Right kidney (tissue), 9 donors: ENCODE measurements at places on chromosomes 3 and 15.

GRCh38 chr3:37725842-37726241 is 135.8 kb upstream of the CTDSPL start:
- DNase-seq = no peak

- DNase-seq = peak; percentile 45
These were observed 1040.1 kb upstream of the NR2F2 start for GRCh38 chr15:95290176-95290974.

GRCh38 chr3:98587654-98588053 is 5.8 kb downstream of the CPOX start:
- no peak for DNase-seq

DNA sequence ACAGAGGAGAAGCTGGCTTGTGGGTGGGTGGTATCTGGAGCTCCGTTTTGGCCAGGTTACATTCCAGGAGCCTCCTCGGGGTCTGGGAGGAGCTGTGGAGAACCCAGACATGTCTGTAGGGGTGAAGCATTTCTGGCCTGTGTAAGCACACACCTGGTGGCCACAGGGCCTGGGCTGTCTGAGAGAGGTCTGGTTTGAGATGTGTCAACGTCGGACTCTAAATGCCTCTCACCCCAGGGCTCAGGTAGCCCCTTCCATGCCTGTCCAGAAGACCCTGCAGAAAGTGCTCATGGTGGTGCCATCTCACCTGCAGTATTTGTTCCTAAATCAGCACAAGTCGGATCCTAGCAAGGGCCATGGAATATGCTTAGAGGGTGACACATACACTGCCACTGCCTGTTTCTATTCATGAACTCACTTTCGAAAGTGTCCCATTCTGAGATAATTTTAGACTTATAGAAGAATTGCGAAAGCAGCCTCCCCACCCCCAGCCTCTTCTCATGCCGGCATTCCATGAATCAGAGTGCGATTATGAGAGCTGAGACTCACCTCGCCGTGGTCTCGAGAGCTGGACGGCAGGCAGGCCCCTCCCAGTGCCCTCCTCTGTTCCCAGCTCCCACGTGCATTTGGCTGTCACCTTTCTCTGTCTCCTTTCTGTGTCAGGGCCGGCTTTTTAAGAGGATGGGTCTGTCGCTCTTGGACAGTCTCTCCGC is 63.7 kb downstream of the KLF15 start:
- no peak for DNase-seq
